ENCODE measurements at places on chromosomes 6 and 20. TPM values are rescaled to one million over a fixed set of nuclear protein-coding genes. Genes with fewer than 3 reads are reported as not detected.
A peak's percentile ranks its signal among the peaks of the same experiment; 100 is the strongest.

- no peaks in the 10 kb centered on the region for H3K4me1 ChIP-seq
- no peaks in the 10 kb centered on the region for H3K36me3 ChIP-seq
- H3K4me3 ChIP-seq = no peak overlapping the region
- no peaks in the 10 kb centered on the region for H3K27me3 ChIP-seq
- DNase-seq = no peak
These were observed 116.8 kb downstream of the CDC5L start for GRCh38 chr6:44504301-44504791.

DNA sequence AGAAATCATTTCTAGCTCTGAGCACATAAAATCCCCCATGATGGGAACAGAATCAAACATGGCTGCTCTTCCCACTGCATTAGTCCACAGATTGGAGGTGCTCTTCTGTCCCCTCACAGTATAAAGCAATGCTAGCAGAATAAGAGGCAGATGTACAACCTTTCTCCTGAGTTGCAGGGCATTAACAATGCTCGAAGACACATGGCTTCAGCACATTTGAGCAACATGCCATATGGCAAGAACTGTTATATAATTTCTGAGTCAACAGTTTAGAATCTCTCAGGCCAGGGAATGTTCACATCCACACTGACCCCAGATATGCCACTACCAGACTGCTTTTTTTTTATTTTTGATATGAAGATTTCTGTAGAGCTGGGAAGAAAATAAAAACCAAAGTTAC is 119.6 kb downstream of the KIF13A start:
- H3K27ac ChIP-seq = no peak overlapping the region
- H3K27me3 ChIP-seq = no peaks in the 10 kb centered on the region
- no peak for DNase-seq

GRCh38 chr6:119317007-119317406 is 32.6 kb downstream of the MAN1A1 start:
- H3K36me3 ChIP-seq = peaks cover 3% of the 10 kb centered on the region
- H3K27me3 ChIP-seq = no peaks in the 10 kb centered on the region
- no peak for DNase-seq
- no peak overlapping the region for H3K4me3 ChIP-seq
- H3K4me1 ChIP-seq = peaks cover 7% of the 10 kb centered on the region
- H3K27ac ChIP-seq = no peak overlapping the region

DNA sequence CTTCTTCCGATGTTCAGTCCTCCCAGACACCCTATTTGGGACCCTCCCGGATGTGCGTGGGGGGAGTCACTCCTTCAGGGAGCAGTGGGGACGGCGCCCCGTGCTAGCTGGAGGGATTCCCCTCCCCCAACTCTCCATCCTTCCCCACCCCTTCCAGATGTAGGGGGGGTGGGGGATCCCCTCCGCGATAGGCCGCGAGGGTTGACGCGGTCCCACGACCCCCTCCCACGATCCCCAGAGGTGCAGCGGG is 548 bp downstream of the GNL1 start:
- peak overlapping the region; percentile 99 for H3K27ac ChIP-seq
- no peaks in the 10 kb centered on the region for H3K36me3 ChIP-seq
- H3K4me1 ChIP-seq = peaks cover 4% of the 10 kb centered on the region
- no peaks in the 10 kb centered on the region for H3K27me3 ChIP-seq
- H3K4me3 ChIP-seq = peak overlapping the region; percentile 85

- no peak overlapping the region for H3K4me3 ChIP-seq
- no peak overlapping the region for H3K27ac ChIP-seq
- H3K4me1 ChIP-seq = no peaks in the 10 kb centered on the region
- no peaks in the 10 kb centered on the region for H3K27me3 ChIP-seq
These were observed 17.9 kb downstream of the MAVS start for GRCh38 chr20:3864518-3864917.

DNA sequence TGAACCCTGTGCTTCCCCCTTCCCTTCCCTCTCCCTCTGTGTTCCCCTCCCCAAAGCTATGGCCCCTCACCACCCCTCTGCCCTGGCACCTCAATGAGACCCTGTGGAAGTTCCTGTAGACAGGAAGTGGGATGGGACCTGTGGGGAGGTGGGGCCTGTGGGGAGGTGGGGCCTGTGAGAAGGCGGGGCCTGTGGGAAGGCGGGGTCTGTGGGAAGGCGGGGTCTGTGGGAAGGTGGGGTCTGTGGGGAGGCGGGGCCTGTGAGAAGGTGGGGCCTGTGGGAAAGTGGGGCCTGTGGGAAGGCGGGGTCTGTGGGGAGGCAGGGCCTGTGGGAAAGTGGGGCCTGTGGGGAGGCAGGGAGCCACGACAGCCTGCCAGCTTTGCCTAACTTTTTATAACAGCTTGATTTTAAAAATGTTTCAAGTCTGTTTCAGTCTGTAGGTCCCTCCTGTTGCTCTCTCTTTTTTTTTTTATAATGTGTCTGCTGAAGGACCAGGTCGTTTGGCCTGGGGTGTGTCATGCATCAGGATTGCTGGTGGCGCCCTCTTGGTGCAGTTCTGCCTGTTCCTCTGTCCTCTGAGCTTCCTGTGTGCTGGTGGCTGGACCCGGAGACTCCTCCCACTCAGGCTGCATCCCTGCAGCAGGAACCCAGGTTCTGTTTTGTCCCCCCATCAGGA is 70.5 kb upstream of the SLCO4A1 start:
- no peak overlapping the region for H3K27ac ChIP-seq
- no peak for DNase-seq
- H3K4me3 ChIP-seq = no peak overlapping the region
- no peaks in the 10 kb centered on the region for H3K36me3 ChIP-seq
- H3K27me3 ChIP-seq = no peaks in the 10 kb centered on the region
- no peaks in the 10 kb centered on the region for H3K4me1 ChIP-seq

DNA sequence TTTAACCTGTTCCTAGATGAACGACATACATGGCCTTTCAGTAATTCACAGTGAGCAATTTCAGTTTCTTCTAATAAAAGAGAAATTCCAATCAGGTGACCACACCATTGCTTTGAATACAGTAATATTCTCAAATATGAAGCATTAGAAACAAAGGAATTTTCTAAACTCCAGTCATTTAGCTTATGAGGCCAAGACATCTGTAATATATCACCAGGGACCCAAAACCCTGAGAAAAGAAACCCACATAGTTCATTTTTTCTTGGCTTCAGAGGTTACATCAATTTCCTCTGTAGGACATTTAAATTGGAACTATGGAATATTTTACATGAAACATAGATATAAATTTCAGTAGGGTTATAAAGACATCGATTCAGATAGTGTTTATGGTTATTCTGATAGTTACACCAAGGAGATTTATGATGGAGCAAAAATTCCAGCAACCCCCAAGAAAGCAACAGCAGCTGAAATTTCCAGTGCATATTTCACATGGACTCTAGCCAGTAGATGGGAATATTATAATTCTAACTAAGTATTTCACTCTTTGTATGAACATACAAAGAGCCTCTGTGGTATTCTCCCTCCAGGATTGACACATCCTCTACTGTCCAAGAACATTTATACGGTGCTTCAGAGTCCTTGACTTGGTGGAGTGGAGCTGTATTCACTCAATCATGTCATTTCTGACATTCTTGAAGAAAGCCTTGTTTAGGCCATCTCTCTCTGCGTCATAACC is 82.9 kb downstream of the ADGRG6 start:
- H3K27me3 ChIP-seq = no peaks in the 10 kb centered on the region
- no peak overlapping the region for H3K4me3 ChIP-seq
- no peak overlapping the region for H3K27ac ChIP-seq
- H3K4me1 ChIP-seq = peaks cover 13% of the 10 kb centered on the region

DNA sequence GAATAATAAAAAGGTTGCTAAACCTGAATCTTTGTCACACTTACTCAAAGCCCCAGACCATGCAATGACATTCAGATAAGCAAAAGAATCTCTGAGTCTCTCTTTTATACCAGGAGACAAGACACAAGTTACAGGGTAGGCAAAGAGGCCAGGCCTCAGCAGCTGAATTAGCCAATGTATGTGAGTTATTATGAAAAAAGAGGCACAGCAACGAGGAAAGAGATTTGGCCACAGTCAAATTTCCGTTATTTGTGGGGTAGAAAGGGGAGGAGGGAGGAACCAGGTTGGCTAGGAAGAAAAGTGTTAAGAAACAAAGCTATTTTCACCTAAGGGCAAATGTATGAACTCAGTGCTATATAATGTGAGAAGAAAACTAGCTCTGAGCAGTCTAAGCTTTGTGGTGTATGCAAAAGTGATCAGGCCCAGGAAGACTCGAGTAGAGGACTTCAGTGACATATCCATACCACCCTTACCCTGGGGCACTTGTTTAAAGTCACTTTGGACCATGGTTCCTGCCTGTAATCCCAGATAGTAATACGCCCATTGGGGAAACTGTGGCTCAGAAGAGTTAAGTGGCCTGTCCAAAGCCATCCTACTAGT is 19.1 kb downstream of the IPCEF1 start:
- H3K27ac ChIP-seq = no peak overlapping the region
- DNase-seq = no peak
- H3K36me3 ChIP-seq = no peaks in the 10 kb centered on the region
- H3K27me3 ChIP-seq = no peaks in the 10 kb centered on the region
- H3K4me3 ChIP-seq = no peak overlapping the region

- no peak overlapping the region for H3K27ac ChIP-seq
- no peaks in the 10 kb centered on the region for H3K27me3 ChIP-seq
- no peak for DNase-seq
- peaks cover 70% of the 10 kb centered on the region for H3K36me3 ChIP-seq
These were observed 70.2 kb upstream of the SLC22A1 start for GRCh38 chr6:160051390-160051789.

DNA sequence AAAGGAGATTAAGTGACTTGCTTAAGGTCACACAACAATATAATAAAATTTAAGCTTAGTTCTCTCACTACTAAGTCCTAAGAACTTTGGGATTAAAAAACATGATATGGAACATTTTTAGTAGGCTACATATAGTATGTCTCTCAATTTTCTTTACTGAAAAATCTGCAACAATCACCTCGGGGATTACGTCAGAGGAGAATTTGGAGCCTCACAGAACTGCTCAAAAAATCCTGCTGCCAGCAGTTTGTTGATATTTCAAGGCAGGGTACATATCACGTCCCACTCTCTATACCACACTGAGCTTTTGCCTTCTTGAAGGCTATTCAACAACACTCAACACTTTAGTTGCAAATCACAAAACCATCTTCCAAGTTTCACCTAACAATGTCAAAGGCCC is 561.6 kb upstream of the BTBD3 start:
- H3K4me3 ChIP-seq = no peak overlapping the region
- no peaks in the 10 kb centered on the region for H3K27me3 ChIP-seq
- no peak for DNase-seq
- no peak overlapping the region for H3K27ac ChIP-seq
- H3K36me3 ChIP-seq = no peaks in the 10 kb centered on the region

GRCh38 chr6:26183581-26184366 is 96.5 kb downstream of the HFE start:
- no peaks in the 10 kb centered on the region for H3K27me3 ChIP-seq
- no peaks in the 10 kb centered on the region for H3K4me1 ChIP-seq
- peak overlapping the region; percentile 60 for H3K27ac ChIP-seq
- no peaks in the 10 kb centered on the region for H3K36me3 ChIP-seq
- DNase-seq = peak; percentile 82
- H3K4me3 ChIP-seq = peak overlapping the region; percentile 27

GRCh38 chr20:48823960-48824498 is 3.8 kb downstream of the PREX1 start:
- no peaks in the 10 kb centered on the region for H3K36me3 ChIP-seq
- peaks cover 15% of the 10 kb centered on the region for H3K4me1 ChIP-seq
- no peak overlapping the region for H3K4me3 ChIP-seq
- no peak for DNase-seq
- peaks cover 6% of the 10 kb centered on the region for H3K27me3 ChIP-seq
- H3K27ac ChIP-seq = peak overlapping the region; percentile 59

The CCR6 gene
- not detected for polyA plus RNA-seq

The SYNDIG1 gene
- 0.05 TPM for polyA plus RNA-seq

The CAPN11 gene
- 0.09 TPM for polyA plus RNA-seq

The C20orf202 gene
- polyA plus RNA-seq = 0.07 TPM

The ADGB gene
- polyA plus RNA-seq = not detected

The DEFB125 gene
- polyA plus RNA-seq = not detected

The AGPAT4 gene
- 0.46 TPM for polyA plus RNA-seq

The CD83 gene
- 0.44 TPM for polyA plus RNA-seq

The ERVFRD-1 gene
- 0.07 TPM for polyA plus RNA-seq

The EDEM2 gene
- 22.2 TPM for polyA plus RNA-seq

The GPR6 gene
- polyA plus RNA-seq = not detected

The GABRR1 gene
- not detected for polyA plus RNA-seq
